ENCODE measurements at places on chromosomes 7 and 10.

DNA sequence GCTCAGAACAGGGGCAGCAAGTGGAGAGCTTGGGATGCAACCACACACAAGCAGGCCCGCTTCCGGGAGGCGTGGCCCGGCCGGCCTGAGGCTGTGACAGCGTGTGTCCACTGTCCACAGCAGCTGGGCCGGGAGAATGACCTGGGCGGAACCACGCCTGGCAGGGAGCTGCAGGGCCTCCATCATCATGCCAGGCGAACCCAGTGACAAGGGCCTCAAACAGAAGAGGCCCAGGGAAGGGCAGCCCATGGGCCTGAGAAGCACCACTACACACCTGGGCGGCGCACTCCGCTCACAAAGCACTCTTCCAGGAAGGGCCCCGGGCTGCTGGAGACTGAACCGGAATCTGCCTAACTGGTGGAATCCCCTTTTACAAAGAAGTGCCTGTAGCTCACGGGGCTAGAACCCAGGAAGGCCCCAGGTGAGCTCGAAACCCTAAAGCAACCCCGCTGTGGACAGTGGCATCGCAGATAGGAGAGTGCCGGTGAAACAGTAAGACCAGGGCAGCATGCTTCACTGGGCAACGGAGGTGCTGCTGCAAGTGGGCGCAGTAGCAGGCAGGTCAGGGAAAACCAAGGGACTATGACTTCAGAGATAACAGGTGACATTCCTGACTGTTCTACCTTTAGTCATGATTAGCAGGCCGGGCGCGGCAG lies 66.0 kb downstream of the MAD1L1 start:
- DNase-seq, result no peak

DNA sequence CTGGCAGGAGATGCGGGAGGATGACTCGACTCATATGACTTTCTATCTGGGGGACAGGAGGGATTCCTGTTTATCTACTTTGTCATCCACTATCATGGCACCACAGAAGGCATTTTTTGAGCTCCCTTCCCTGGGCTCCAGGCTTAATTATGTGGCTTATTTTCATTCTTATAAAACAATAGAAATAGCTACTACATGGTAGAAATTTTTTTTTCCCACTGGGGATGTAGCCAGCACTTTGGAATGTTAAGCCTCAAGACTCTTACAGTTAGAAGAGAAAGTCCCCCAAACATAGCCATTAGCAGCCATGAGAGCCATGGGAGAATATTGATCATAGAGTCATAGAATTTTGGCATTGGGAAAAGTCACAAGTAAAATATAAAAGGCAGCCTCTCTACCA lies 14.6 kb upstream of the FAM180A start:
- DNase-seq, result no peak

DNA sequence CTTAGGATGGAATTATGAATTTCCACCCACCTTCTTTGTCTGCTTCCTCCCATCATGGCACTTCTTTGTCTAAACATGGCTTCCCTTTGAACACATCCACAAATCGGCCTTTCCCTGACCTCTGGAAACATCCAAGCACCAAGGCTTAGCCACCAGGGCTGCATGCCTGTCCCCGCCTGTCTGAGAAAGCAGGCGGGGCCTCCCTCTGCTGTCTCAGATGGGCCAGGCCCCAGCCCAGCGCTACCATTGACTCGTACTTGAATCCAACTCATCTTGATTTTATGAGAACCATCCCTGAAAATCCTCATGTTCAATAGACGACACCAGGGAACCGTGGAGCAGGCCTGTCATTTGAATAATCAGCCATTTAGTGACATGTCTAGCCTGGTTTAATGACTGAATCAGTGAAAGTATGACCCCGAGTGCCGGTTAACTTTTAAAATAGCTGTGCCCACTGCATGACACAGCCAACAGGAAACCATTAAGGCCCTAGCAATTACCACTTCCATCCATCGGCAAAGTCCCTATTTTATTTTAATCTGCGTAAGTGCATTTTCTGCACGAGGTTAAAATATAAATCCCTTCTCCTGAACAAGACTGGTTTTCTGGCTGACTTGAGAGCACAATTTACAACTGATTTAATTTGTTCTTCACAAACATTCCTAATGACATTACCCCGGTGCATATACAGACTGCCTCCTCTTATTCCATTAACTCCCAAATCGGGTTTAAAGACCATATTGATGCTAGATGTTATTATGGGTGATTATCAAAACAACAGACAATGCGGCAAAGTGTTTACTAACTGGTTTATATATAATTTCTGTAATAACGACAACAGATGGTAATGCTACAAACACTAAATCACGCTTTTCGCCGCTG lies 194.7 kb downstream of the BUB3 start:
- no peak for DNase-seq

DNA sequence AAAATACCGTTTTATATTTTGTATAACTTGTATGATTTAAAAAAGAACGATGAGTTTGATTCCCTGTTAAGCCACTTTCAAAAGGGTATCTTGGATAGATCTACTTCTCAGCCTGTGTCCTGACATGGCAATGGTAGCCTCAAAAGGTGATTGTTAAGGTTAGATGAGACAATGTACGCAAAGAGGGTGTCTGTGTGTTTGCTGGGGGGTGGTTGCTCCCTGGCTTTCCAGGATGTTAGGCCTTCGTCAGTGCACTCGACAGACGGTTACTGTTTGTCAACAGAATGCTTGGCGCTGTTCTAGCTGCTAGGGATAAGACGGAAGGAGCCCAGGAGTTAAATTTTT lies 90.3 kb downstream of the NEURL1 start:
- no peak for DNase-seq

DNA sequence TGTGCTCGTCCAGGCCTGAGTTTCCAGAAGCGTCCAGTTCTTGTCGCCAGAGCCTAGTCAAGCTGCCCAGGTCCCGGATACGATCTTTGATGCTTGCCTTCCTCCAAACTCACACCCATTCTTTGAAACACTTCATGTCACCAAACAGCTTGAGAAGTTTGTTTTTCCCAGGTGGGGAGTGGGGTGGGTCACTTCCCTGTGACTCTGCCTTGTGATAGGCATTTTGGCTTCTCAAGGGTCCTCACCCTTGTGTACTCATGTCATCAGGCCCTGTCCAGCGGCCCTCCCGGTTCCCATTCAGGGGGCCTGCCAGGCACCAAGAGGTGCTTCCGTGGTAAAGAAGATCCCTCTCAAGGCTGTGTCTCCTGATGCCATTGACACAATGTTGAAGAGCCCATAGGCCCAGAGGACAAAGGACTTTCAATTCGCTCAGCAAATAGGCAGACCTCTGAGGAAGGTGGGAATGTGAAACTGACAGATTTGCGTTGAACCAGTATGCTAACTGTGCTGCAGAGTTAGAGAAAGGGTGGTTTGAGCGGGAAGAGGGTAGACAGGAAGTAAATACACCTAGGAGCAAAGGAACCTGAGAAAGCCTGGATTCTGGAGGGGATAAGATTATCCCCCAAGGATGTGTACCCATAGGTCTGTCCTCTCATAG lies 24.7 kb upstream of the SFTPA1 start:
- no peak for DNase-seq

DNA sequence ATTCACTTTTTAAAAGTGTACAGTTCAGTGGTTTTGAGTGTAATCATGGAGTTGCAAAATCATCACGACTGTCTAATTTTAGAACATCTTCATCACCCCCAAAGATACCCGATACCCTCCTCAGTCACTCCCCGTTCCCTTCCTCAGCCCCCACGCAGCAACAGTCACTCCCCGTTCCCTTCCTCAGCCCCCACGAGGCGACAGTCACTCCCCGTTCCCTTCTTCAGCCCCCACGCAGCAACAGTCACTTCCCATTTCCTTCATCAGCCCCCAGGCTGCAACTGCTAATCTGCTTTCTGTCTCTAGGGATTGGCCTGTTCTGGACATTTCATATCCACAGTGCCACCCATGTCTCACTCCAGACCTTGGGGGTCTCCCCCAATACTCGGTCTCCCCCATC lies 161.6 kb upstream of the PPP2R2D start:
- no peak for DNase-seq

- DNase-seq, result no peak
These were observed 142.5 kb downstream of the WDR37 start for GRCh38 chr10:1198453-1199344.

DNA sequence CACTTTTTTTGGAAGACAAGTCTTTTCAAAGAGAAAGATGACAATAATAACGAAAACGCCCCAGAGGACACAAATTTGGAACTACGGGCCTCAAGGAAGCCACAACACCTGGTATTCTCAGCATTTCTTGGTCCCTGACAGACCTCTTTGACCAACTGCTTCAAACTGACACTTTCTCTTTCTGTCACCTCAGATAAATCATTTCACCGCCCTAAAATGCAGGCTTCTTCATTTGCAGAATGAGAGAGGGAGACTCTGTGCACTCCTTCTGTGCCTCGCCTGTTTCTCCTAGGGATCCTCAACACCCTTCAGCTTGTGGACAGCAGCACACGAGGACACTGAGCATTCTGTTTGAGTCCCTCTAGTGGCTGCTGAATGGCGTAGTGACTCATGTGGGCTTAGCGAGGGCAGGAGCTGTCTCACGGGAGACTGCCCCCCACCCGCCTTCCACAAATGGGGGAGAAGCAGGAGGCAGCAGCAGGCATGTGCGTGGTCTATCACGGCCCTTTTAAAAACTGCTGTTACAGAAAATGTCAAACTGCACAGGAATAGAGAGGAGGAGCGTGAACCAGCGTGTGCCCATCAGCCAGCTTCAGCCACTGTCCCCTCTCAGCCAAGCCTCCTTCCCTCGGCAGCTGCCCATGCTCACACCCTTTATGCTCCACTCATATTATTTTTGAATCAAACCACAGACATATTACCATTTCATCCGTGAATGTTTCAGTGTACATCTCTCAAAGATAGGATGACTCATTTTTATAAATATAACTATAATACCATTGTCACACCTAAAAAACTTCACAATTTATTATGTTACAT lies 41.4 kb downstream of the GSDME start:
- DNase-seq, result peak; percentile 64

GRCh38 chr7:157845203-157845835 lies 508.5 kb downstream of the DNAJB6 start:
- DNase-seq, result no peak

GRCh38 chr10:785089-785860 lies 95.8 kb upstream of the DIP2C start:
- DNase-seq, result no peak

GRCh38 chr10:48811461-48811860 lies 126.8 kb downstream of the WDFY4 start:
- DNase-seq, result no peak

DNA sequence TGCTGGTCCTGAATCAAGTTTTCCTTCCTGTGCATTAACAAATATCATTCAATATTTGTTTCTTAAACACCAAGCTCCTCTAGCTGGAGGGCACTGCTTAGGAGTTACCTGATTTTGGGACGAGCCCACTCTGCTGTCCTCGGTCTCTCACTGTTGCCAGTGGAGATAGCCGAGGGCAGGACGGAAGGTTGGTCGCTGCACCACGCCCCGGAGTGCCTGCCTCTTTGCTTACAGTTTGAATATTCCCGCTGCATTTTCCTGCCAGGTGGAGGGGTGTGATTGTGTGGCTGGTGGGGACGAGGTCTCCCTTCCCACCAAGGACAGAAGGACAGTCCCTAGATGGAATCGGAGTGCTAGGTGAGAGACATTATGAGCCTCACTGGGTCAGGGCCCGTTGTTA lies 201.5 kb downstream of the DNAJB6 start:
- DNase-seq, result no peak

- no peak for DNase-seq
These were observed 12.5 kb upstream of the SRGN start for GRCh38 chr10:69075431-69075830.

- DNase-seq, result no peak
These were observed 5.8 kb downstream of the NUDCD3 start for GRCh38 chr7:44484482-44485313.

GRCh38 chr10:110220398-110220797 lies 13.0 kb downstream of the MXI1 start:
- no peak for DNase-seq

DNA sequence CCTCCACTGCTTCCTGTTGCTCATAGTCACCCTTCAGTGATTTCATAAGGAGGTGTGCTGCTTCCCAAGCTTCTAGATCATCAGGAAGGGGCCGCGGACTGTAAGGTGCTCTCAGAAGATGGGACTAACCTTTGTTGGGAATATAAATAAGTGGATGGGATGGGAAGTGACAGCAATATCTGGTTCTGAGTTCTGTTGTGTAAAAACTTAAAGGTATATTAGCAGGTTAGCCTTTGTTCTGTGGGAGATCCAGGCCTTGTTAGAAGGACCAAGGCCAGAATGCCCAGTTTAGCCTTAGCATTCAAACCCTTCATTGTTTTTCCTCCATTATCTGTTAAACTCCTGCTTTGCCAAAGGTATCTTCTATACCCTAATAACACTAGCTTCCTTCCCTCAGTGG lies 12.4 kb downstream of the BUB3 start:
- no peak for DNase-seq

DNA sequence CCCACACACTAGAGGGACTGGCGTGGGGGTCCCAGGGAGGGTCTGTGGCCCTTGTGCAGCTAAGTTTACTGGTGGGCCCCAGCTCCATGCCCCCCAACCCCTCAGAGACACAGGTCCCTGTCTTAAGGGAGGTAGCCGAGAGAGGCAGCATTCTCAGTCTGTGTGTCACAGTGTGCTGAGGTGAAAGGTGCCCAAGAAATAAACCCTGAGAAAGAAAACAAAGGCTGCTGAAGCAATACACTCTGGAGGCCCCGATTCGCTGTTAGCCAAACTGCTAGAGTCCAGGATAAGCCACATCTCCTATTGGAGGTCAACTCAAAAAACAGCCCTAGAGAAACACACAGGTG lies 28.6 kb upstream of the NDST2 start:
- no peak for DNase-seq

DNA sequence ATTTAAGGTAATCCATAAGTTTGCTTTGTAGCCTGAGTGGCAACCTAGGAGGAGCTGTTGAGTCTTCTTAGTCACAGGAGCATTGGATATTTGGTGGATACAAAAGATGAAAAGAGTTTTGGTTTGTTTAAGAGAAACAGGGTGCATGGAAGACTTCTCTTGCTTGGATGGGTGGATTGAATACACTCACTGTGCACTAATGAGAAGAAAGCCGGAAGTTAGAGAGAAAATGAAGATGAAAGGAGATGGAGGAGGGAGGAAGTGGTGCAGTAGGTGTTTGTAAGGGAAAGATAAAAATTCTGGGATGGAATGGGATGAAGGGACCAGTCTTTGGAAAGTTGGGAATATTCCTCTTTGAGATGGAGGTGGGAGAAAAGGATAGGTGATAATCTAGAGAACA lies 7.7 kb downstream of the MDFIC start:
- no peak for DNase-seq

DNA sequence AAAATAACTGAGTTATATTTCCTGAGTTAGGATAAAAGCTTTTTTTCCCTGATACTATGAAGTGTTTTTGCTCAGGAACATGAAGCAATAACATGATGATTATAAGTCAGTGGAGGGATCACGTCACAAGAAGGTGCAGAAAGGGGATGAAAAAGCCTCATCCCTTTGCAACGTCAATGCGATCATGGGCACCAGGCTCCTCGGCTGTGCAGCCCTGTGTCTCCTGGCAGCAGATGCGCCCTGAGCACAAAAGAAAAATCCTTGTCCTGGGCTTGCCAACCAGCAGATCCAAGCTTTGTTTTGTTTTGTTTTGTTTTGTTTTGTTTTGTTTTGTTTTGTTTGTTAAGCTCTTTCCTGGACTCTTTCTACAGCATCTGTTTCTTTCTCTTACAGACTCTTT lies 103.5 kb upstream of the PRSS1 start:
- no peak for DNase-seq
